Activated T-cell treated with anti-CD3 and anti-CD28 coated beads for 1 hour (primary cell): ENCODE measurements at places on chromosomes 7 and 10.

DNA sequence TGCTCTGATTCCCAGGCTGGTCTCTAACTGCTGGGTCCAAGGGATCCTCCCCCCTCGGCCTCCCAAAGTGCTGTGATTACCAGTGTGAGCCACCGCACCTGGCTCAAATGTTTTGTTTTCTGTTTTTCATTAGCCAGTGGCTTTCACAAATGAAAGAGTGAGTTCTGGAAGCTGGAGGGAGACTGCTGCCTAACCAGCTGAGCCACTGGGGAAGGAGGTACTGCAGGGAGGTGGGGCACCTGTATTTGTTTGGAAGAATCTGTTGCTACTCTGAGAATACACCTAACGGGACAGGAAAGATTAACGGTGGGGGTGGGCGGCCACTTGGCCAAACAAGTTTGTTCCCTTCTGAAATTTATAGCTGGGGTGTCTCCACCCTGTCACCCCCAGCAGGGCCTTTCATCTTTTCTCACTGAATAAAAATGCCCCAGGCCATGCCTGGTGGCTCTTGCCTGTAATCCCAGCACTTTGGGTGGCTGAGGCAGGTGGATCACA lies 4.7 kb downstream of the STOX1 start:
- DNase-seq: no peak

DNA sequence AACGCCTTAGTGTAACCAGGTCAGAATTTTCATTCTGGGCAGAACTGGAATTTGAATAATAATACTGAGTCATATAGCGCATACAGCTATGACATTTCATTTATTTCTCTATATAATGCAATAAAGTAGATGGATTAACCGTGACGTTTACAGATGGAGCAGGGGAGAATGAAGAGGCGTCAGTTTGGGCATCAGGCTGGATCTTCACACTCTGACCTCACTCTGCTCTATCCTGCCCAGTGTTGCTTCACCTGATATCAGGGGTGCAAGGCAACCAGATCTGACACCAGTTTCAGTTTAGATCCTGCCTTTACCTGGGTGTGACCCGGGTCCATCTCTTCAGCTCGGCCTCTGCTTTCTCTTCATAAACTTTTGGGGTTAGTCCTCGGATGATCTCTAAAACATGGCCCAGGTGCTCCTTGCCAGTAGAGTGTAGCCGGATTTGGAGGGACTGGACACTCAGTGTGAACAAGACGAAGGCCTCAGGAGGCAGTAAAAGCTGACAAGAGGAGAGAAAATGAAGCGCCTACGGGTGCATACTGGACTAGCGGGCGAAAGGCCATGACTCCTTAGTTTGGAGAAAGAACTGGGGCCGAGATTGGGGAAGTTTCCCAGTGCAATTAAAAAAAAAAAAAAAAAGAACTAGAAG lies 1.4 kb upstream of the ZYX start:
- no peak for DNase-seq

GRCh38 chr10:1287487-1287886 lies 231.3 kb downstream of the WDR37 start:
- DNase-seq: no peak

DNA sequence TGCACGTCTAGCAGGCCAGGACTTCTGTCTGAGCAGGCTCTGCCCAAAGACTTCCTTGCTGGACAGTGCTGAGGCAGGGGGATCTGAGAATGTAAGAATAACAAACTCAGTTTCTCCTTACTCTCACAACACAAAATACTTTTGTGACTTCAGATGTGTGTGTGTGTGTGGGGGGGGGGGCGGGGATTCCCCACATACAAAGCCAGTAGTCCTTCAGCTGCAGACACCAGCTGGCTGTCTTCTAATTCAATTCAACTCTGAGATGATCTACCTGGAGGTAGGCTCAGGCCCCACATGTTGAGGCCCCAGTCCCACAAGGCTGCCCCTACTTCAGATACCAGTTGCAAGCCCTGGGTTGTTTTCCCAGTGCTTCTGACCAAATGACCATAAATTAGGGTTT lies 4.7 kb upstream of the CXCL12 start:
- DNase-seq: no peak

GRCh38 chr10:1737222-1738061 lies at the start of gene ADARB2:
ADARB2 (minus strand) TSS chr10:1737525.
- no peak for DNase-seq

DNA sequence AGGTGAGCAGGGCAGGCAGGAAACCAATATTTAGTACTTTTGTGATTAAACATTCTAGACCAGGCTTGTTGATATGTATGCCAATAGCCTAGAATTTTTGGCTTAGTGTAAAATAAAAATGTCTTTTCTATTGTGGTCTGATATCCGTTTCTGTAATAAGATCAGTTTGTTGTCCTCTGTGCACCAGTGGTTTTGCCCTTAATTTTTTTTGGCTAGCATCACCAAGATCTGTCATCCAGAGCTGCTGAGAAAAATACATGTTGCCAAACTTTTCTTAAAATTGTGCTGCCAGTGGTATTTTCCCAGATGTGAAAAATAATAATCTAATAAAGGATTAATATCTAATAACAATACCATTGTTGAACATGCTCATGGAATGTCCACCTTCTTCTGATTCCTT lies 115.6 kb downstream of the TWIST1 start:
- DNase-seq: no peak

DNA sequence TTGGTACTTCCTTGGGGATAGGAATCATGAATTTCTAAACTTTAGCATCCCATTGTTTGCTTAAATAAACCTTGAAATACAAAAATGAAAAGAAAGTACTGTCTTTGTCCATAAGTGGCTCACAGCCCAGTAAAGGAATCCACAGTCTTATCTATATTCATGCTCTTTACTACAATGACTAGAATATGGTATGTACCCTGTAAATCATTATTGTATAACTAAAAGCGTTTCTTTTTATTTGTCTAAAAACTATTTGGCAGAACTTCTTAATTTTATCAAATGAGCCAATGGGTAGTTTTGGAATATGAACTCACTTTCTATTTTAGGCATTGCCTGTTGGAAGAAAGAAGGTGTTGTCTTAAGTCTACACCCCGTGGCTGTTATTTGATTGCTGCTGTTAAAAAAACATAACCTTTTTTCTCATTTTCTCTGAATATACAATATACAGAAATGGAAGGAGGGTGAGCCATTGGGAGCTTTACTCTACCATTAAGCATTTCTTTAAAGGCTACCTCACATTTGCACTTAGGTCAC lies 12.4 kb upstream of the STRIP2 start:
- no peak for DNase-seq

- no peak for DNase-seq
Measured at GRCh38 chr7:54783952-54784351, 24.9 kb upstream of the SEC61G start.

DNA sequence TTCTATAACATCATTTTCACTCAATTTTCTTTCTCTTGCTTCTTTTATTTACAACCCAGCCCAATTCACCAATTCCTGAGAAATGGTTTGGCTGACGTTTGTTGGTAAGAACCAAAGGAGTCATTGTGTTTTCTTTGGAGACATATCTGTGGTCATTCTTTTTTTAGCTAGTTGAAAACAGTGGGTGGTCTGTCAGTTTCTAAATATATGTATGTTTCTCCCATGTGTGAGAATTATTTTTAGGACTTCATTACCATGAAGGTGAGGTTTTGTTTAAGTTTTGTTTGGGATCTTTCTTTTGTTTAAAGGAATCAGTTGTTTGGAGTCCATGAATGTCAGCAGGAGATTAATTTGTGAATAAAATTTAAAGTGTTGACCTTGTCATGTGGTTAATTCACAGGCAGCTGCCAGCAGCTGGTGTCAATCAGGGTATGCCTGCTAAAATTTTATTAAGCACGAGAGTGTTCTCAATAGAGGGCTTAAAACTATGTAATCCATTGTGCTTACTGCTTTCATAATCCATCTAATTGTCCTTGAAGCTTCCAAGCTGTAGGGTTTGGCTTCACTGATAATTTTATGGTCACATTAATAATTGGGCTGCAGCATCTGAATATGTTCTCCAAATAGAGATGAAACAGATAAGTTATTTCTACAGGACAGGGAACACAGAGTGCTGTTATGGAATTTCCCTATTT lies 38.7 kb downstream of the INSYN2A start:
- DNase-seq: no peak

DNA sequence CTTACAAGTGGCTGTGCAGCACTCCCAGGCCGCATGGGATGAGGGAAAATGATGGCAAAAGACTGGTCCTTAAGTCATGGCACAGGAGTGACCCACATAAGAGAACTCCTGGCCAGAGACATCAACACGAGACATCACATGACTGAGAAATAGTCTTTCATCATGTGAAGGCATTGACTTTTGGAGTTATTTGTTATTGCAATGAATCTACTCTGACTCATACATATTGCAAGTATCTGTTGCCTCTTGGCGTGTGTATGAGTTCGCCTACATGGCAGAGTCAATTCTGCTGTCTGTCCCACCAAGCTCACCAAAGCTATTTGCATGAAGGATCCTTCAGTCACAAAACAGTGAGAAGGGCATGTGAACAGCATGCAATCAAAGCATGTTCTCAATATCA lies 59.7 kb upstream of the HABP2 start:
- DNase-seq: no peak
